ENCODE measurements at places on chromosomes 7 and 10.

DNA sequence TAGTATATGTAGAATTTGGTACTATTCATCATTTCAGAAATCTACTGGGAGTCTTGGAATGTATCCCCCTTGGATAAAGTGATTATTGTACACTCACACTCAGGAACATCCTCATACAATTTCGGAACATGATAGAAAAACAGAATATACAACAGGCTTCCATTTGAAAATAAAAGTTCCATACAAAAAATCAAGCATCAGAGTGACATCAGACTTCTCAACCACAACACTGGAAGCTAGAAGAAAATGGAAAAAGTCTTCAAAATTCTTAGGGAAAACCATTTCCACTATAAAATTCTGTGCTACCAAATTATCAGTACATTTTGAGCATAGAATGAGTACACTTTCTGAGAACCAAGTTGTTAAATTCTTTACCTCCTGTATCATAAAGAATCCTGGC, 8.8 kb downstream of the LYZL1 start:
- DNase-seq = no peak

- DNase-seq = no peak
Observed at GRCh38 chr7:95599069-95599468, 2.8 kb upstream of the PDK4 start.

DNA sequence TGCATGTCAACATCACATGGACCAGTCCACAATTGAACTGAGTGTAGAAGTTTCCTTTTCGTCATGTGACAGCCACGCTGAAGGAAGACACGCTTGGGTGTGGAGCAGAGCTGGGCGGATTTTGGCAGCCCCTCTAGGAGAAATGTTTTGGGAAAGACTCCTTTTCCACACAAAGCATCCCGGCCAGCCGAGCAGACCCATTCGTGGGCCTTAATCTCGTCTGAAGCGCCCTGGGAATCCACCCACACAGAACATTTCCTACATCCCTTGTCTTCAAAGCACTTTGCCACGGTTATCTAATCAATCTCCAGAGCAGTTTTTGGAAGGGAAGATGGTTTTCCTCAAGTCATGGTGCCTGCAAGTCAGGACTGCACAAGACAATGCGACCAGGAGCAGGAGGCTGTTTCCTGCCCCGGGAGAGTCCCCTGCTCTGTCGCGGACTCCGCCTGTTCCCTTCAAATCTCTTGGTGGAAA, 8.4 kb upstream of the IFT22 start:
- no peak for DNase-seq

DNA sequence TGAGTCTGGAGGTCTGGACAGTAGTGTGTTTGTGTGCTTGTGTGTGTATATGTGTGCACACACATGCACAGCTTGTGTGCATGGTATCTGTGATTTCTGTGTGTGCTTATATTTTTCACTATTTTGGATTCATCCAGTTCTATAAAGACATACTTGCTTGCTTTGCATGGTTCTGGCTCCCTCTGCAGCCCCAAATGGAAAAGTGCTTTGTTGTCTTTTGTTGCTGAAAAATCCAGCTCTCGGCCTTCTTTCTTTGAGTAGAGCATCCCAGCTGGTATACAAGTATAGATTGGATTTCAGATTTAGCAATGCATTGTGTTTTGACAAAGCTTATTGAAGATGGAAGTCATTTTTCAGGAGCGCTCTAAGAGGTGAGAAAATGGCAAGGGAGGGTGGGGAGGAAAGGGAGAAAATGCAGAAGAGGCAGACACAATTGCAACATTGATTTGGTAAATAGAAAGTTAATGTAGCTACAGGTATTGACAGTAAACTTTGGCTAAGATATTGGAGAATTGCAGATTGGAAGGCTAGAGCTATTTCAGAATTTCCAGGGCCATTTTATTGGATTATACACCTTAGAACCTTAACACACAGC, 333.9 kb downstream of the AUTS2 start:
- DNase-seq = peak; percentile 24

- DNase-seq = no peak
Observed at GRCh38 chr10:122495406-122496340, 34.3 kb downstream of the HTRA1 start.

- DNase-seq = peak; percentile 91
Observed at GRCh38 chr7:4738711-4739527, 36.5 kb upstream of the AP5Z1 start.

GRCh38 chr10:33231621-33232350, 102.7 kb downstream of the NRP1 start:
- no peak for DNase-seq

DNA sequence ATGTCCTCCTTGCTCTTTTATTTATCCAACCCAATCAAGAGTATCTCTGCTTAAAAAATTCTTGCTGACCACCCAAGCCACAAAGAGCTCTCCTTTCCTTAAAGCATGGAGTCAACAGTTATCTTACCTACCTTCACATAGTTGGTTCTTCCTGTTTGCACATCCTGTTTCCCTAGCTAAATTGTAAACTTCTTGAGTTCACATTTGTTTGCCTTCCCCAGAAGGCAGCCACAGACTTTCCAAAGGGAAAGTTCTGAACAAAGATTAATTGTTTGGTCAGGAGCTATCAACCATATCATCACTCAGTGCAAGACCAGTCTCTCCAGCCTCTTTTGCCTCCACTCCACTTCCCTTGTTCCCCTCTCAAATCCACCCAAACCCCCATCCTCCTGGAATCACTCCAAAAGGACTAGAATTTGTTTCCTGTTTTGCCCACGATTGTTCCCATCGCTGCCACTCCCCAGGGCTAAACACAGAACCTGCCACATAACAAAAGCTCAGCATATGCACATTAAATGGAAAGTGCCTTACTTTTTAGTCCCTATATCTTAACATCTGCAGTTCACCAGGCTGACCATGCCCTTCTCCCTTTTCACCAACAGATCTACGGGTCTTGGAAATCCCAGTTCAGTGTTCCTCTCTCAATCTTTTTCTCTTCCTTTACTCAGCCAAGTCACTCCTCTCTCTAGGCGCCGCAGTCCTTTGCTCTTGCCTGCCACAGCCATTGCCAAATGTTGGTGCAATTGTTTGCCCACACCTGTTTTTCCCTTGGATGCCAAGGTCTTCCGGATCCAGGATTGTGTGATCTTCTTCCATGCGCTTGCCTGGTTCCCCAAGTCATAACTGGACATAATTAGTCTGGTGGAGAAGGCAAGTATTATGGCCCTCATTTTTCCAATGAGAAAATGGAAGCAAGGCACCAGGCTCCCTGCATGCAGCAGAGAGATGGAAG, 265.5 kb downstream of the KCNMA1 start:
- no peak for DNase-seq

DNA sequence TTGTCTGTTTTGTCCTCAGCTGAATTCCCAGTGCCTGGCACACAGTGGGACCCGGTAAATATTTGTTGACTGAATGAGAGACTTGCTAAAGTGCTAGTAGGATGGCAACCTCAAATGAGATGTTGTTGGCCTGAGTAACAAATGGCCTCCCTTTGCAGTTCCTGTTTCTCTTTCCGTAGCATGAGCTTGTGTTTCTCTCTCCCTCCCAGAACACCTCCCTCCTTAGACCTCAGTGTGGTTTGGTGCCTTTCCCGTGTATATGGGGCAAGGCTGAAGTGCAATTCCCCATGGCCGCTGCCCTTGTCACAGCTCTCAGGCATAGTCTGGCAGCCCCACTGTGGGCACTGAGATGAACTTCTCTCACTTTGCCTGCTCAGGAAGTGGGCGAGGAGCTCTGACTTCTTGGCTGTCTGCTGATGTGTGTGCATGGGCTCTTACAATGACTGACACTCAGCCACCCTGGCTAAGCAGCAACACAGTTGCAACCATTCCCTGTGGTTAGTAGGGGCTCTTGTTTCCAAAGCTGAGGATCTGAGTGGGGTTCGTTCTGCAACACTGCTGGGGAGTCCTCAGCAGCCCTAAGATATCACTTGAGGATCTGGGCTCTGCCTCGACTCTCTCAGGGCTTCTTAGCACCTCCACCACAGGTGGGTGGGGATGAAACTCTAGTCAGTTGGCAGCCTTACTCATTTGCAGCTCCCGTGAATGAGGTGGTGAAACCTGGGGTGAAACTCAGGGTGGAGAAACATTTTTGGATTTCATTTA, 136.1 kb downstream of the ICA1 start:
- no peak for DNase-seq

- DNase-seq = no peak
Observed at GRCh38 chr10:125128397-125129075, 31.8 kb downstream of the CTBP2 start.

DNA sequence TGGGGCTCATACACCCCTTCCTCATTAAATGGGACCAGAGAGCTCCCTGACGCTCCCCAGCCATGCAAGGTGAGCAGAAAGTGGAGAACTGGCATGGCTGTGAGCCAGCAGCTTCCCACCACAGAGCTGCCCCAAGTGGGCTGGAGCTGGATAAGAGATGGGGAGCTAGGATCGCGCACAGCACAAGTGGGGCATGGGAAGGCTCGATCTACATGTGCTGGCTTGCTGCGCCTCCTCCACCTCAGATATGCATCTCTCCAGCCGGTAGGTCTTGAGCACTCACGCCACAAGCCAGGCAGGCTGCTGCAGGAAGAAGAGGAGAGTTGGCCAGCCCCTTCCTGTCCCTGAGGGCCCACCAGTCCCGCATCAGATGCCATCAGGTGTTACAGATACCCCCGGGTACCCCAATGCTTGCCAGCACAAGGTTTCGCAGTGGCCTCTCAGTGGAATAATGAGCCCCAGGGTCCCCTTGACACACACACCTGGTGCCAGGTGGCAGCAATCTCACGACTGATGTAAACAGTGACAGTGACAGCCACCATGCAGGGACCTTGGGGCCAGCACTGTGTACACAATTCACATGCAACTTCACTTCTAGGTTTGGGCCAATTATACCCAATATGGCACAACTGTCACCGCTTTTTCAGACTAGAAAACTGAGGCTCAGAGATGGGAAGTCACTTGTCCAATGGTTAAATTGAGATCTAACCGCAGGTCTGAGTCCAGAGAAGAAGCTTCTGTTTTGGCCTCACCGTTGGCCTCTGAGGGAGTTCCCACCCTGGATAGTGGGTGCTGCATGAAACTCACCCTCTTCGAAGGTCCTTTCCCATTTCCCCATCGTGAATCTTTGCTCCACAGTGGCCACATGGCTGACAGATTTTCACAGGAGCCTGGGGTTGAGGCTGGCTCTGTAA, 79.3 kb downstream of the OAT start:
- no peak for DNase-seq

GRCh38 chr10:75910032-75910431, 478.6 kb downstream of the LRMDA start:
- peak; percentile 35 for DNase-seq

- DNase-seq = no peak
Observed at GRCh38 chr10:72045586-72045985, 42.8 kb downstream of the SPOCK2 start.

DNA sequence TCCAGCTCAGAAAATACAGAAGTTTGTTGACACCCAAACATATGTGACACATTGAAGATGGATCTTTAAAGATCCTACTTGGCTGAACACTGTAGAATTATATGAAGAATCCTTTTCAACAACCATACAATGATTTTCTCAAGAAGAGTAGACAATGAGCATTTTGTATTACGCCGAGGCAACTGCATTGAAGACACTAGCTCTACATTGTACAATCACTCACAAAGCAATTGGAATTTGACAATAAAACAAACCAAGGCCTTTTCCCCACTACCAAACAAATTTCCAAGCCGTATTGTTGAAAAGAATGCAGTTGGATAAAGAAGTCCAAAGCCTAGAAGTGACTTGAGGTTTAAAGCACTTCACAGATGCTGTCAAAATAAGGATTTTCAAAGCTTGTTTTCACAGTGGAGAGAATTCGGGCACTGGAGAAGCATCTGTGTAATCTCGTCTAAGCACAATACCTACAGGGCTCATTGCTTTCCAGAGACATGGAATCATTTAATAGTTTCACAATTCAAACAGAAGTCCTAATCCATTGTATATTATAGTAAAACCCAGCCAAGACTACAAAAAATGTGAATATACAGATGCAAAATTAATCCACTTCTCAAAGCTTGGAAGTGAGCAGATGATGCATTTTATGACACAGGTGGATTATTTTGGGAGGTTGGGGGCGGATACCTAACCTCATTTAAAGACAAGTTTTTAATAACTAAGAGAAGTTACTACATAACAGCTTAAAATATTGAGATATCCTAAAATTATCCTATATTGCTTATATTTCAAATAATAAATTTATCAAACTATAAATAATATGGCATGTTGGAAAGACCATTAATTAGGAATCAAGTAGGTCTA, 78.6 kb downstream of the SORCS1 start:
- DNase-seq = no peak

- no peak for DNase-seq
Observed at GRCh38 chr10:17003151-17003550, 126.5 kb downstream of the CUBN start.

DNA sequence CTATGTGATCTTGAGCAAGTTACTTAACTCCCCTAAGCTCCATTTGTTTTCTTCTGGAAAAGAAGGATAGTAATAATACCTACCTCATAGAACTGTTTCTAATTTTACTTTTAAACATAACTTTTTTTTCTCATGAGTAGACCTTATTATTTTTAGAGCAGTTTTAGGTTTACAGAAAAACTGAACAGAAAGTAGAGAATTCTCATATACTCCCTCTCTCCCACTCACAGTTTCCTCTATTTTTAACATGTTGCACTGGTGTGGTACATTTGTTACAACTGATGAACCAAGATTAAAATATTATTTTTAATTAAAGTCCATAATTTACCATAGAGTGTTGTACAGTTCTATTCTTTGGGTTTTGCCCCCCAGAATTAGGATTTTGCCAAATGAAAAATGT, 221.3 kb upstream of the CSTF2T start:
- DNase-seq = no peak

- no peak for DNase-seq
Observed at GRCh38 chr10:62861507-62861906, 45.3 kb upstream of the EGR2 start.

GRCh38 chr7:96836456-96836855, 126.8 kb upstream of the SEM1 start:
- DNase-seq = no peak

DNA sequence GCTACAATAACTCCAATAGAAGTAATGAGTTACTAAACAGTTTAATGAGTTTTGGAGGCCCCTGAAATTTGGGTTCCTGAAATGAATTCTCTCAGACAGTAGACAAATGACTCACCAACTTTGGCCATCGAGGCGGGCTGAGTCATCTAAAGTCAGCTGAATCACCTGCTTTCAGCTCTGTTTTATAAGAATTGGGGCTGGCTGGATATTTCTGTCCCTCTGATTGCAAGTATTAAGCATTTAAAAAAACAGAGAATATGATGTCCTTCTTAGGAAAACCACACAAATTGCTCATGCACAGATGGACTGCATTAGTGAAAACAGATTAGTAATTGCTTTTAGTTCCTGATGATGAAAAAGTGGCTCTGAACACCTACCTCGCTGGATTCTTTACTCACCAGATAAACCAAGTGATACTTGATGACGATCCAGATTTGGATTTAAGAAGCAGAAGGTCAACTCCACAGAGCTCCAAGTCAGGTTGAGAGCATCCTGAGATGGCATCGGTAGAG, 59.1 kb downstream of the ZNF365 start:
- DNase-seq = peak; percentile 84

DNA sequence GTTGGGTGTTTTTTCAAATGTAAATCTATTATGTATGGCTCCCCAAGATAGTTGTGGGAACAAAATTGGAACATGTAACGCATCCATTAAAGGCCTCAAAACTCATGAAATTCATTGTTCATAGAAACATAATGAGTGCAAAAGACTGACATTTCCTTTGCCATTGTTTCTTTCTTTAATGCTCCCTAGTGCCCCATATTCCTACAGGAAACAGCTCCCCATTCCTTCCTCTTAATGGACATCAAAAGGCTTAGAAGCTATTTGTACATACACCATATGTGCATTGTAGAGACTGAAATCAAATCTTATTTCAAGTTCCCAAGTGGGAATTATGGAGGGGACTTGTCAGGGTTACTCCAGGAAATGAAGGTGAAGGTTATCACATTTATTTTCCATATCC, 139.1 kb downstream of the AHR start:
- no peak for DNase-seq
